ENCODE measurements at places on chromosomes 6 and 20.

- no peak for DNase-seq
These were observed 62.9 kb downstream of the ARHGAP18 start for GRCh38 chr6:129647044-129647443.

DNA sequence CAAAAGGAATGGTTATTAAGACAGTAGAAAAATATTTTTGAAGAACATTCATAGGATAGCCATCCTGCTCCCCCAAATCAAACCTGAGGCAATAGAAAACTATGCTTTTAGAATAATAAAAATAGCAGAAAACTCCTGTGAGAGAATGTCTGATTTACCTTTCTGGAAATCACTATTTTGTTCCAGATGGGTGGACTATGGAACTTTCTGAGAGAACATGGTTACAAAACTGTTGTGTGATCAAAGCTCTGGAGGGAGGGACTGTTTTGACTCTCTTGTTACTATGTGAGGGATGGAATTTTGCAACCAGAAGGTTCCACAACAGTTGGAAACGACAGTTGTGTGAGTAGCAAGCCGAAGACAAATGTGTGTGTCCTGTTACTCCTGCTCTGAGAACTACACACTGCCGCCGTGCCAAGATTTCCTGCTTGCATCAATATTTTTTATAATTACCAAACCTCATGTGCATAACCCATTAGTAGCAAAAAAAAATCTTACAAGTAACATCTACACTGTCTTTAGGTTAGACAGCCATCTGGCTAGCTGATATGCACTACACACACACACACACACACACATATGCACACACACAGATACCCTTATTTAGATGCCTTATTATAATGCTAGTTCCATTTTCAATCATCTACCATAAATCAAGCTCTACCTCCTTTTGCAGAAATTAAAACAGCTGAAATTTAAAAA, 11.0 kb upstream of the HIVEP1 start:
- DNase-seq: no peak

DNA sequence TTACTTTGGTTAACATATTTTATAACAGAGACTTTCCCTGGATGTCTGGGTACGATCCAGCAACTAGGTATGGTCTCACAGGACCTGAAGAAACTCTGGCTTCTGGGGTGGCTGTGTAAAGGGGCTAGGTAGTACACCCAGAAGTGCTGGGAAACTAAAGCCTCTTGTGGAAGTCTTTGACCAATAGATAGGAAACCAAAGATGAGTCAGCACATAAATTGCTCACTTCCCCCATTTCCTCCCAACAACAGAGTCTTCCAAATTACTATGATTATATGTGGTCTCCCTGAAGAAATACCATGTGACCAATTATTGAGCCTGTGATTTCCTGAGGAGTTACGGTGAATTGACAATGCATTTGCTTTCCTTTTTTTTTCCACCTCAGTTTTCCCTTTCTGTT, 26.8 kb upstream of the TBX18 start:
- DNase-seq: peak; percentile 40

GRCh38 chr20:49210101-49210756, 9.0 kb upstream of the DDX27 start:
- no peak for DNase-seq

- DNase-seq: no peak
These were observed 62.2 kb downstream of the SAMD5 start for GRCh38 chr6:147570681-147571080.

GRCh38 chr20:22499515-22500166, 84.7 kb downstream of the FOXA2 start:
- no peak for DNase-seq

DNA sequence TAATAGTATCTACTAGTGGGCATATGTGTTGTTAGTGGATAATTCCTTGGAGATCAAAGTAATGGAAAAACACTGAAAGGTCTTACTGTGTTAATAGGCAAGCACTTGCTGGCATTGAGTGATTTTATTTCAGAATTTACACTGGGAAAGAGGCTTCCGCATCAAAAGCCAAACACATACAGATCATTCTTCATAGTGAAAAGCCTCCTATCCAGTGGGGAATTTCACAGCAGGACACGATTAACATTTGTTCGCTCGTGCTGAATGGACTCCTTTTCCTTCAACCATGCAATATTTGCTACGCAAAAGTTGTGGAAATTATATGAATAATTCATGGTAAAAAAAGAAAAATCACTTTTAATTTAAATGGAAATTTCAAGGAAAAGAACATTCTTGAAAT, 26.4 kb downstream of the GABRR1 start:
- no peak for DNase-seq

GRCh38 chr20:19740512-19740911, 17.5 kb upstream of the RIN2 start:
- no peak for DNase-seq

- DNase-seq: no peak
These were observed 34.8 kb upstream of the FILIP1 start for GRCh38 chr6:75528423-75528822.

DNA sequence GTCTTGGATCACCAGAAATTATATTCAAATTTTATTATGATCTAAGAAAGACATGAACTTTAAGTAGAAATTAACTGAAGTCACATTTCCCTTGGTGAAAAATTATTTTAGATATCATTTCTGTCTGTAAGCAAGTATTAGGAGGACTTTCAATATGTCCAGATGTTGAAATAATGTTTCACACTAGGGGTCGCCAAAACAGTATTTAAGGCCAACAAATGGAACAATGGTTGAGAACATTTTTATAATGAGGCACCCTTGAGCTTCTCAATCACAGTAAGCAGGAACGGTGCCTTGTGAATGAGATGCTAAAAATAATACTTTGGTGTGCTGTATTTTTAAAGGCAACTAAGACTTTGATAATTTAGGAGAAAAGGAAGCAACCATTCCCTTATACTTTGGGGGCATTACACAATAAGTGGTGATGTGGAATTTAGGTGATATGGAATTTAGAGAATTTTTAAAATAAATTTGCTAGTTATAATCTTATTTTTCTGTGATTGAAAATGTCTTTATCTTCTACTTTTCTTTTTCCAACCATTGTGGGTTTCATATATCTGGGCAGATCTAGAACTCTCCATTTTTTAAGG, 9.6 kb upstream of the SF3B5 start:
- DNase-seq: peak; percentile 81

GRCh38 chr20:25223765-25224720, 23.8 kb upstream of the PYGB start:
- DNase-seq: no peak

DNA sequence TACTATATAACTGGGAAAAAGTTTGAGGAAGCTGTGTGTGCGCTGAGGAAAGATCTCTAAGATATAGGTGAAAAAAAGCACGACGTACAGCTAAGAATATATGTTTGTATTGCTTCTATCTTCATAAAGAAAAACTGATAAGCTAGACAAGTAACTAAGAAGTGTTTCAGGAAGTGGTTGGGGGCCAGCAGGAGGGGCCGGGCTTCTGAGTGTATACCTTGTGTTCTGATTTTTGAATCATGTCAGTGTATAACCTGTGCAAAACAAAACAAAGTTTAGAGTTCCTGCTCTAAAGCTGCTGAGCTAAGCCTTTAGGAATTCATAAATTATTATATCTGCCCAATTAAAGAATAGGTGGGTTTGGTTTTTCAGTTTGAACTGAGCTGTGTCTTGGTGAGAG, 7.9 kb upstream of the OSER1 start:
- DNase-seq: no peak

DNA sequence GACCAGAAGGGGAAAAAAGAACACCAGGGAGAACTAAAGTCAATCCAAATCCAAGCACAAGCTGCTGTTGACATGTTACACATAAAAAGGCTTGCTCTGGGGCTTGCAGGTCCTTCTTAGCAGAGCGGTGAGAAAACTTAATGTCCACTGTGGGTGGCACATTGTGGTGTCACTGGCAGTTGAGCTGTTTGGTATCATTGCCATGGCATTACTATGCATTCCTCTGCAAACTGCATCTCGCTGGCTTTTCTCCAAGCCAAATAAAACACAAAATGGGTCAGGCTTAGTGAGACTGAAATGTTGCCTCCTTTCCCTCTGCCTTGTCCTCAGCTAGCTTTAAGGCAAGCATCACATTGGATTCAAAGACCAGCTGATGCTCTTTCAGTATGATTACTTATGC, 40.9 kb downstream of the LY86 start:
- peak; percentile 2 for DNase-seq

- DNase-seq: no peak
These were observed 116.3 kb downstream of the GMPR start for GRCh38 chr6:16354692-16355091.

DNA sequence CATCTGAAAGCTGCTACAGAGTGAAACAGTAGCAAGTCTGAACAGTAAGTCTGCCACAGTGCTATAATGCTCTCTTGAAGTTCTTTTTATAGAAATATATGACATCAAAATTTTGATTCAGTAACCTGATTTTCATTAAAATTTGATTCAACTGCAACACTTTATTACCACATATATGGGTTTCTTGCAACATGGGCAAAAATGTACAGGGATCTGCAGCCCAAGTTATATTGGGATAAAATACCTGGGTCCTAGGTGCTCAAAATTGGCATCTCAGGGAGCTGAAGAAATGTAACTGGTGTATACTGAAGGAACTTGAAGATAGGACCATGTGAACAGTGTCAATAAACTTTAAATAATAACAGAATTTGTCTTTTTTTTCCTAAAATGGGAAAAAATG, 10.8 kb downstream of the ROMO1 start:
- DNase-seq: no peak

DNA sequence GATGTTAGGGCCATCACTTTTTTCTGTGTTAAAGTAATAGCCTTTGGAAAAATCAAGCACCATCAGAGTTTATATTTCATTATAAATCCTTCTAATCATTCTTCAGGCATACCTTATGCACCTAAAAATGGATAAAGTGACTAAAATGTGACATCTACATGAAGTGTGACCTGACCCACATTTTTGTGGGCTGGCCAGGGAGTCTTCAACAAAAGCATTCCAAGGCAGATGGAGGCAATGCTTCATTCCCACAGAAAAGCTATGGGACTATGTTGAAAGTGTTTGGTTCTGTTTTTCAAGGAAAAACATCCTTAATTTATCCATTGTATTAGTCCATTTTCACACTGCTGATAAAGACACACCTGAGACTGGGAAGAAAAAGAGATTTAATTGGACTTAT, 58.8 kb upstream of the LTV1 start:
- no peak for DNase-seq

DNA sequence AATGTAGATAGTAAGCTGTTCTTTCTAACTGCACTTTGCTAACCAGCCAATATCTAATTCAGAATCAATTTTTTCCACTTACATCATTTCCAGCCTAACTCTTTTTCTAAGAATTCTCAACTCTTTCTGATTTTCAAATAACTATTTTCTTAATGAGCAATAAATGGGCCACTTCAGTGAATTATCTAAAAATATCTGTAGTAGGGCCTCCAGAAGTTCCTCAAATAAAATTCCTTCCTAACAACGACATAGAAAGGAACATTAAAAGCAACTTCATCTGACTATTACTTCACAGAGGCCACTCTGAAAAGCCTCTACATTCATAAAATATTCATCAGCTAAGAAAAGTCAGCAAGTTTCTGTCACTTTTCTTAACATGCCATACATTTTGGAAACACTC, 4.8 kb downstream of the COL12A1 start:
- no peak for DNase-seq

GRCh38 chr6:11212664-11213063, 19.8 kb downstream of the NEDD9 start:
- DNase-seq: peak; percentile 69

GRCh38 chr20:31822421-31823330, 3.5 kb downstream of the MYLK2 start:
- DNase-seq: peak; percentile 67

- no peak for DNase-seq
These were observed 58.2 kb downstream of the TRIM27 start for GRCh38 chr6:28865401-28866204.

DNA sequence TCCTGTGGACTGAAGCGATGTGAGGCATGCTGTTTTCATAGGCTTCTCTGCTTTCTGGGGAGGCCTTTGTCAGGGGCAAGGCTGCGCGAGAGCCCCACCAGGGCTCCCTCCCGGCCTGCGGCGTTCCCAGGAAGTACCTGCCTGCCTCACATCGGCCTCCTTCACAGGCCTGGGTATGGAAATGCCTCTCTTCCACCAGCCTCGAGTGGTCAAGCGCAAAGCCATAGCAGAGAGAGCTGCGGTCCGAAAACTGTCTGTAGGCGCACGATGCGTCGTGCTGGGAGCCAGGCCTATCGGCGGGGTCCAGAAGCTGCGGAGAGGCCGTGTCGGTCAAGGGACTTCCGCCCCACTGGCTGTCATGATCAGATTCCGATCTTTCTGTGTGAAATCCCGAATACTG, 71.2 kb downstream of the SIM1 start:
- no peak for DNase-seq

GRCh38 chr6:33235221-33235634, 26.9 kb downstream of the RING1 start:
- DNase-seq: no peak

GRCh38 chr6:36829919-36830544, 9.2 kb downstream of the CPNE5 start:
- peak; percentile 63 for DNase-seq

DNA sequence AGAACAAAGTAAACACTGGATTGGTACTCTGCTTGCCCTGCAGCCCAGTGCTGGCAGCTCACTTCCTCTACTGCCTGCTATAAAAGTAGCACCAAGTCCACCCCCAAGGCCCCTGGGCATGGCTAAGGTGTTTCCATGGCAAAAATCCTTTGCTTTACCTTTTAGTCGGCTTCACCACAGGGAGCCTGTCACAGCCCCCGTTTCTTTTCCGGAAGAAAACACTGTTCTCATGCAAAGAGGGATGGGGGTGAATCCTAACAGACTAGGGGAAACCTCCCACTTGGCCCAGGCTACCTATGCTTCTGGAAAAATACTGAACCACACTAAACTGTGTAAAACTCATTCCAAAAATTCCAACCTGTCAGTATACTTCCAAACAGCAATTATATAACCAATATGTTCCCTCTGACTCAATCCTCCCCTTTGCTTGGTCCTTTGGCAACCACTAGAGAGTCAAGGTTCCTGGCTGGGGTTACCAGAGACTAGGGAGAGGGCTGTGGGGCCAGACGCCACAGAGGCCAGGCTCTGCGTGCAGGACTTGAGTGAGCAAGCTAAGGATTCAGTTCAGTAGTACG, 16.1 kb downstream of the PPIL1 start:
- peak; percentile 47 for DNase-seq

- no peak for DNase-seq
These were observed 66.5 kb downstream of the EPM2A start for GRCh38 chr6:145668844-145669243.

DNA sequence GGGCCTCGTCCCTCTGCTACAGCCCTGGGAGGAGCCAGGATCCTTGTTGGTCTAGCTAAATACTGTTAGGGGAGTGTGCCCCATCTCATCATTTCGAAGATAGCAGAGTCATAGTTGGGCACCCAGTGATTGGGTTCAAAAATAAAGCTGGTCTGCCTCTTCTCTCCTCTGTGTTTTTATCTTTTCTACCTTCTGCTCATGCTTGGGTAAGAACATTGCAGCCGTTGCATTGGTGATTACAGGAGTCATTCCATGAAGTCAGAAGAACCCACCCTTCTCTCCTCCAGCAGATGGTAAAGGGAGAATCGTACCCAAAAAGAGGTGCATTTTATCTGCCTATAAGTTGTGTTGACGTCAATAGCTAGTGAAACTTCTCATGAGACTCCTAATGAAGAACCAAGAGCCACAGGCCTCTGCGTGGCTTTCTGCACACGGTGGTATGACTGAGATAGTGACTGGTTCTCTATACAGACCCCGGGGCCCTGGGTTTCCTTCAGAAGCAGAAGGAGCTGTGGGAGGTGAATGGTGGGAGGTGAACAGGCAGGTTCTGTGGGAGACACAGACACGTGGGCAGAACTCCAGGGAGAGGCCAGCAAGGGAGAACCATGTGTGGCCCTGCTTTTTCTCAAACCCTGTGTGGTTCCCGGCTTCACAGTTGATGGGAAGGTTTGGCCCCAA, 5.7 kb upstream of the FAM209A start:
- no peak for DNase-seq

GRCh38 chr6:147564556-147564955, 56.1 kb downstream of the SAMD5 start:
- no peak for DNase-seq
